ENCODE measurements at places on chromosomes 3 and 15.

DNA sequence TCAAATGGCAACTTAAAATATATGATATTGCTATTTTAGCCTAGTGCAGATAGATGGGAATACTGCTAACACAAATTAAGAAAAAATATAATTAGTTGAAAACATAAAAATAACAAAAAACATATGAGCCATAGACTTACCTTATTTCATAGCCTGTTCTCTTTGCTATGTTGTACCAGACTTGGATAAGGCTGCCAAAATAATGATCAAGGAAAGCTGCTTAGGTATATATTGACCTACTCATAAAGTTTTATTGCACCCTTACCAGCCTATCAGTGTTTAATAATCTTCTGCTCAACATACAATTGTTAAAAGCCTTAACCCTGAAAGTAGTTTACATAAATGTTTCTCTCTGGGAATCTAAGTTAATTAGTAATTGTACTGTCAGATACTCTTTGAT lies at the start of gene SI:
TSS of gene SI (minus strand) at position 204 of the 400 bp plus-strand sequence. CDS start 2,484 bp downstream, outside the sequence.
- no peak for DNase-seq

GRCh38 chr3:58463942-58464271 lies 28.0 kb upstream of the KCTD6 start:
- no peak for DNase-seq

DNA sequence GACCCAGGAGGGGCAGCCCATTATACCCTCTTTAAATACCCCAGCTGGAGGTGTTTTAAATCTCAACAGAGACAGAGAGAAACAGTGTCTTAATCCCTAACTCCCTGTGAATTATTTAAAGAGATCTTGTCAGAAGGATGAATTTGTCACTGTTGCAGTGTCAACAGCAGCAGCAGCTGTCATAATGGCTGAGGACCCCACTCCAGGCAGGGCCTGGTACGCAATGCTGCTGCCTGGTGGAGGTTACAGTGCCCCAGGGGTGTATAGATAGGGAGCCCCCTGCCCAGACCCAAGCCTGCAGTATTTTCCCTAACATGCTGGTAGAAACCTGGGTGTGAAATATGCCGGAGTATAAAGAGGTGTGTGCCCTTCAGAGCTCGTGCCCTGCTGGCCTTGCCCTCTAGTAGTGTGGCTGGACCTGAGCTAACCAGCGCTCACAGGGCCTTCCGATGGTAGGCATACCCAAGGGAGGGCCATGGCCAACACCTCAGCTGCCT lies 143.0 kb downstream of the EPHB1 start:
- no peak for DNase-seq

DNA sequence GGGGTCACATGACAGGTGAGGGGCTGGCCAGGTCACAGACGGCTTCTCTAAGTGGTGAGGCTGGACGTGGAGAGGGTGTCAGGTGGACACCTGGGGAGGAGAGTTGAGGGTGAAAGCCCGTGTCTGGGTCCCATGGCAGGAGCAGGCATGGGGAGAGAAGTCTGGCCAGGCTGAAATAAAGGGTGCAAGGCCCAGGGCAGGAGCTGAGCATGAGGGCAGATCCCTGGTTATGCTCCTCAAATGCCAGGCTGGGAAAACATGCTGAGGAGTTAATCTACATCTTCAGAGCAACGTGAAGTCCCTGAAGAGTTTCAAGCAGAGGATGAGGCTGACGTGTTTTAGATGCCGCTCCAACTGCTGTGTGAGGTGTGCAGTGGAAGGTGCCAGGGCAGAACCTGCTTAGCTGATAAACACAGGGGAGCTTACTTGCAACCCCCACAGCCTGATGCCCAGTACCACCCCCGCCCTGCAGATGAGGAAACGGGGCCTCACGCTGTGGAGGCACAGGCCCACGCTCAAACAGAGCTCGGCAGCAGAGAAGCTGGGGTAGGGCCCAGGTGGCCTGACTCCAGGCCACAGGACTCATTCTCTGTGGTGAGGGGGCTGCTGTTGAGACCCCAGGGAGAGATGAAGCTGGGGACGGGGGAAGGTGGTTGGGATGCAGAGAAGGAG lies 40.5 kb downstream of the HCN4 start:
- DNase-seq: no peak

- no peak for DNase-seq
Measured at GRCh38 chr3:55427739-55428138, 59.4 kb downstream of the WNT5A start.

- no peak for DNase-seq
Measured at GRCh38 chr15:96042734-96043224, 287.7 kb upstream of the NR2F2 start.

Data from fibroblast of skin of left biceps (primary cell).